ENCODE measurements at places on chromosomes 7 and 10. TPM values are rescaled to one million over a fixed set of nuclear protein-coding genes. Genes with fewer than 3 reads are reported as not detected.

GRCh38 chr7:21944616-21945453 is 864 bp downstream of the CDCA7L start:
- DNase-seq = no peak
- peak overlapping the region; percentile 64 for H3K4me3 ChIP-seq
- H3K4me1 ChIP-seq = no peaks in the 10 kb centered on the region
- H3K27me3 ChIP-seq = no peaks in the 10 kb centered on the region
- H3K27ac ChIP-seq = peak overlapping the region; percentile 34

DNA sequence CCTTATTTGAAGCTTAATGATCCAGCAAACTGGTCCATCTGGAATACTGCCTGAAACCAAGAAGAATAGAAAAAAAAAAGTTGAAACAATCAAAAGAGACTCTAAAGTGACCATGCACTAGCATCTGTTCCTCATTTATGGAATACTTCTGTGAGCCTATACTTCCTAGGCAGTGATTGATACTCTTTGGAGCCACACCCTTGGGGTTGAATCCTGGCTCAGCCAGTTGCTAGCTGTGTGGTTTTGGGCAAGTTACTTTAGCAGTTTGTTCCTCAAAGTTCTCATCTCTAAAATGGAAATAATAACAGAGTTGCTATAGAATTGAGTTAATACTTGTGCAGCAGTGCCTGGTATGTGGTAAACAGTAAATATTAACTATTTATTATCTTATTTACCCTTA is 208.9 kb downstream of the GPR158 start:
- no peak overlapping the region for H3K4me3 ChIP-seq
- H3K4me1 ChIP-seq = no peaks in the 10 kb centered on the region
- H3K27me3 ChIP-seq = no peaks in the 10 kb centered on the region
- no peak overlapping the region for H3K27ac ChIP-seq

DNA sequence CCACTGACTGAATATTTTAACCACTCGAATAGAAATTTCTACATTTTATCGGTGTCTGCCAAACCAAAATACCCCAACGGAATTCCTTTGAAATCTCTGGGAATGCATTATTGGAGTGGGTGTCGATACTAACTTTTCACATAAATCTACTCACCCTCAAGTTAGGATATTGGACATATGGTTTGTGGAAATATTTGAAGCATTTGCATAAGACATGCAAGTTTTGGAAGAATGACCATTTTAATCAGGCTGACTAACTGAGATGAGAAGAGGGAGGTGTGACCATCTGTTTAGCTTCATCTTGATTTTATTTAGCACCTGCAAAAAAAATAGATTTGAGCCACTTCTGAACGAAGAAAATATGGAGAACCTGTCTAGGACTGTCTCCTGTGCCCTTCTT is 61.2 kb downstream of the KLF6 start:
- H3K36me3 ChIP-seq = no peaks in the 10 kb centered on the region
- H3K27me3 ChIP-seq = no peaks in the 10 kb centered on the region
- no peak overlapping the region for H3K27ac ChIP-seq
- DNase-seq = no peak
- H3K4me3 ChIP-seq = no peak overlapping the region

GRCh38 chr10:323651-324293 is 188.5 kb downstream of the ZMYND11 start:
- no peaks in the 10 kb centered on the region for H3K27me3 ChIP-seq
- H3K36me3 ChIP-seq = peaks cover 19% of the 10 kb centered on the region
- H3K4me3 ChIP-seq = no peak overlapping the region
- H3K27ac ChIP-seq = peak overlapping the region; percentile 67
- DNase-seq = peak; percentile 49

DNA sequence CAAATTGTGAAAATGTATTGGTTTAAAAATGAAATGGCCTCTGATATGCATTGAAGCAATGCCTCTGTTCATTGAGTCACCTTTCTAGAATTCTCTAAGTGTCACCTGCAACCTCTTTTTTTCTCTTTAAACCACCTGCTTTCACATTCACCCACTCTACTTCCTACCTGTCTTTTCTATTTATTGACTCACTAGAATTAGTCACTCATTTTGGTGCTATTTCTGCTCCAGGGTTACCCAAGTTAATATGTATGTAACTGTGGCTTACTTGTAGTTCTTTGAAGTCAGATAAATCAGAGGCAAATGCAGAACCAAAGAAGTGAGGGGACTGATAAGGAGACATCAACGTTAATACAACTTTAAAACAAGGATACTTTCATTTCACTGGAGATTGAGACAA is 674.7 kb downstream of the CCSER2 start:
- H3K27ac ChIP-seq = no peak overlapping the region
- no peak for DNase-seq
- no peaks in the 10 kb centered on the region for H3K4me1 ChIP-seq
- H3K4me3 ChIP-seq = no peak overlapping the region
- H3K36me3 ChIP-seq = no peaks in the 10 kb centered on the region
- no peaks in the 10 kb centered on the region for H3K27me3 ChIP-seq

DNA sequence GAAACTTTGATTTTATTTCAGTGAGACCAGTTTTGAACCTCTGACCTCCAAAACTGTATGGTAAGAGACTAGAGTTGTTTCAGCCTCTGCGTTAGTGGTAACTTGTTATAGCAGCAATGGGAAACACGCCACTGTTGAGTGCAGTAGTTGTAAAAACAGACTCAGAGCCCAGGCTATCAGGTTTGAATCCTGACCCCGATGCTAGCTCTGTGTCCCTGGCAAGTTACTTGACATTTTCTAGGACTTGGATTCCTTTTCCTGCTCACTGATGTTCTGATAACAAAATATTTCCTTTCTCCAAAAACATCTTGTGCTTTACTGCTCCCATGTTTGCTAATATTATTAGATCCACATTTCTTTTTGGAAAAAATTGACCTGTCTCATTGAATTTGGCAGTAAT is 131.0 kb downstream of the PLXDC2 start:
- no peak overlapping the region for H3K4me3 ChIP-seq
- H3K4me1 ChIP-seq = peaks cover 4% of the 10 kb centered on the region

- peak overlapping the region; percentile 89 for H3K27ac ChIP-seq
- no peaks in the 10 kb centered on the region for H3K36me3 ChIP-seq
- no peaks in the 10 kb centered on the region for H3K27me3 ChIP-seq
- DNase-seq = peak; percentile 93
- no peak overlapping the region for H3K4me3 ChIP-seq
Measured at GRCh38 chr7:101924171-101924570, 106.7 kb downstream of the CUX1 start.

DNA sequence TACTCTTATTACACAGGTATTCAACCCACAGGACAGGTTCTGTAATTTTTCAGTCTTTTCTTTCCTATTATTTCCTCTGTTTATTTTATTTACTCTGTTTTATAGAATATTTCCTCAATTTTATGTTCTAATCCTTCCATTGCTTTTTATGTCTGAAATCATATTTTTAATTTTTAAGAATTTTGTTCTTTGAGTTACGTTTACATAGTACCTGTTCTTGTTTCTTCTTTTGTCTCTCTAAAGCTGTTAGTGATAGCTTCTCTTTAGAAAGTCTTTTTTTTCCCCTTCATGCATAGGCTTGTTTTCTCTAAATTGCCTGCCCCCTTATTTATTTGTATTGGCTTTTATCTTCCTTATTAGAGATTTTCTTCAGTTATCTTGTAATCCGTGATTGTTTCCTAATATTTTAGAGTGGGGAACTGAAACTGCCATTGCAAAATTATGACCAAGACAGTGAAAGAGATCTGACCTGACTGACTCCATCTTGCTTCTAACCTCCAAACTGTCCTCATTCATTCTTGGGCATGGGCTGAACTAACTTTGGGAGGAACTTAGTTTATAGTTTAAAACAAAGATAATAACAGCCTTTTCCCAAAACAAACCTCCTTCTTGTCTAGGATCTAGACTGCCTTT is 187.6 kb downstream of the PFKFB3 start:
- H3K4me3 ChIP-seq = no peak overlapping the region
- H3K27ac ChIP-seq = no peak overlapping the region
- no peaks in the 10 kb centered on the region for H3K4me1 ChIP-seq

- no peaks in the 10 kb centered on the region for H3K27me3 ChIP-seq
- H3K27ac ChIP-seq = no peak overlapping the region
- H3K4me1 ChIP-seq = no peaks in the 10 kb centered on the region
- no peak overlapping the region for H3K4me3 ChIP-seq
- no peak for DNase-seq
- H3K36me3 ChIP-seq = peaks cover 11% of the 10 kb centered on the region
Measured at GRCh38 chr7:75945297-75946168, 30.6 kb downstream of the POR start.

DNA sequence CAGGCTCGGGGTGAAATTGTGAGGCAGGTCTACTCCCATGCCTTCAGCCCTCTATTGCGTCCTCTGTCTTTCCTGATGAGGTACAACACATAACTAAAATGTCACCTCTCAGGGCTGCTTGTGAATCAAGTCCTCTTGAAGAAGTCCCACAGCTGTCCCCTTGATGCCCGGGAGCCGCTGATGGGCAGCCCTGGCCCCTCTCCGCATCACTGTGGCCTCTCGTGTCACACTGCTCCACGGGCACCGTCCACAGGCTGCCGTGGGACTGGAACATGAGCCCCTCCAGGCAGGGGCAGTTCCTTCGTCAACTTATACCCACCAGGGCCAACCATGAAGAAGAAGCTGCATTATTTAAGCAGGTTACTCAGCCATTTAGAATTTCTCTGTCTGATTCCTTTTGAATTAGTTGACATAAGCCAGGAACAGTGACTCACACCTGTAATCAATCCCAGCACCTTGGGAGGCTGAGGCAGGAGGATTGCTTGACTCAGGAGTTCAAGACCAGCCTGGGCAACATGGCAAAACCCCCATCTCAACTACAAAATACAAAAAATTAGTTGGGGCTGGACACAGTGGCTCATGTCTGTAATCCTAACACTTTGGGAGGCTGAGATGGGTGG is 58.5 kb upstream of the UBE3C start:
- no peak overlapping the region for H3K27ac ChIP-seq
- H3K27me3 ChIP-seq = no peaks in the 10 kb centered on the region
- no peaks in the 10 kb centered on the region for H3K36me3 ChIP-seq
- DNase-seq = no peak
- H3K4me3 ChIP-seq = no peak overlapping the region

GRCh38 chr10:79292026-79292766 is 55.1 kb upstream of the PPIF start:
- peaks cover 43% of the 10 kb centered on the region for H3K36me3 ChIP-seq
- no peaks in the 10 kb centered on the region for H3K4me1 ChIP-seq
- H3K27me3 ChIP-seq = no peaks in the 10 kb centered on the region
- H3K4me3 ChIP-seq = no peak overlapping the region
- DNase-seq = no peak
- no peak overlapping the region for H3K27ac ChIP-seq

DNA sequence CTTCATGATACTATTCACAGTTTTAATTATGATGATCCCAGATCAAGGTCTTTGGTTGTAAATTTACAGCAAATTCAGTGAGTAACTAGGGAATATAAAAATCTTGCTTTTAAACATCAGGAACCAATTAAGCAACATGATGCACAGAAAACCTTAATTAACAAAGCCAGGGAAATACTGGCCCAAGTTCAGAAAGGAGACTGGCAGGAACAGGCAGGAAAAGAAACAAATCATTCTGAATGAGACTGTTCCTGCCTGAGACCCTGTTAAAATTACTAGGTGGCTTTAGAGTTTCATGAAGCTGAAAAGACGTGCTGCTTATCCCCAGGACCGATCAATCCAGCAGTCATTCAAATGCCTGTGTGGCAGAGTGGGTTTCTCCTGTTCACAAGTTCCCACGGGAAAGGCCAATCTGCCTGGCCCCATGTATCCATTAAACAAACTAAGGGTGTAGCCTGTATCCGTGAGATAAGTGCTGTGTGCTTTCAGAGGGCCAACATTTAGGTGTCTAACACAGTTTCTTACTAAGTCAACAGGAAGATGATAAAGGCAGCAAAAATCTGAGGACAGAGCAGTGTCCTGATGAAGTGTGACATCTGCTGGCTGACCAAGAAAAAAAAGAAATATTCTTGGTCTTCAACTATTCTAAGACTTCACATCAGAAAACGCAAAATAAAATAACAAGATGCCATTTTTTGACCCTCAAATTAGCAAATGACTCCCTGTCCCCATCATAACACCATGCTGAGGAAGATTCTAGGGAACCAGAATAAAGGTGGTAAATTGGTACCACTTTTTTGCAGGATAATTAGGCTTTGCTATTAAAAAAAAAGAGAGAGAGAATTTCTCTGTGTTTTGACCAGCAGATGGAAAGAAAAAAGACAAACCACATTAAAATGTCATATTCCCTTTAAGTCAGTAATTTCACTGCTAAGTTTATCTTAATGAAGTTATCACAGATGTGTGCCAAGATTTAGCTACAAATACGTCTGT is 34.2 kb downstream of the PUS7 start:
- peaks cover 10% of the 10 kb centered on the region for H3K36me3 ChIP-seq
- H3K4me3 ChIP-seq = no peak overlapping the region
- DNase-seq = no peak
- H3K4me1 ChIP-seq = no peaks in the 10 kb centered on the region
- no peak overlapping the region for H3K27ac ChIP-seq
- no peaks in the 10 kb centered on the region for H3K27me3 ChIP-seq

GRCh38 chr10:128519581-128519980 is 393.4 kb upstream of the MKI67 start:
- no peak overlapping the region for H3K4me3 ChIP-seq
- no peaks in the 10 kb centered on the region for H3K4me1 ChIP-seq
- DNase-seq = no peak
- H3K27ac ChIP-seq = no peak overlapping the region
- H3K27me3 ChIP-seq = no peaks in the 10 kb centered on the region

DNA sequence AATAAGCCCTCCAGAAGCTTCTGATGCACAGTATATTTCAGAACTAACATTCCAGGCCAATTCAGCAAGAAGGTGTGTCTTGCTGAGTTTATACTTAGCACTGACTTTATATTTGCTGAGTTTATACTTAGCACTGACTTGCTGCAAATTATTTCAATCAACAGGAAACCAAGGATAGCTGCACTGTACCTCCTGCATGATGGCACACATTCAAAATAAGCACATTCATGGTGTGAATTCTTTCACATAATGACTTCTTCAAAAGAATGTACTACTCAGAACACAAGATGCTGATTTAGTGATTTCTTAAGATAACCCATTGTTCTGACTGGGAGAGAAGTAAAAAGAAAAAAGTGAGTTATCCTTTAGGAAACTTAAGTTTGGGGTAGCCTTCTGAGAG is 52.0 kb downstream of the JAZF1 start:
- H3K27ac ChIP-seq = no peak overlapping the region
- DNase-seq = no peak
- H3K27me3 ChIP-seq = no peaks in the 10 kb centered on the region
- no peak overlapping the region for H3K4me3 ChIP-seq
- no peaks in the 10 kb centered on the region for H3K4me1 ChIP-seq

The CCDC126 gene
- total RNA-seq = 140 TPM

The ZNF789 gene
- 4.2 TPM for total RNA-seq

The ADAM8 gene
- 21.4 TPM for total RNA-seq

The FGFBP3 gene
- 6.6 TPM for total RNA-seq

The ATOH7 gene
- not detected for total RNA-seq

The KEL gene
- total RNA-seq = not detected

The LAMB4 gene
- not detected for total RNA-seq

The THNSL1 gene
- total RNA-seq = 0.64 TPM
